T-helper 17 cell (primary cell): ENCODE measurements at places on chromosomes 13 and 19. TPM values are rescaled to one million over a fixed set of nuclear protein-coding genes. Genes with fewer than 3 reads are reported as not detected.

KLK12 gene
- total RNA-seq, result not detected

IRF2BP1 gene
- 16.0 TPM for total RNA-seq

NUDT15 gene
- total RNA-seq, result 10.1 TPM

GRCh38 chr13:50934735-50935435 is 25.3 kb downstream of the RNASEH2B start:
- DNase-seq, result no peak

DNA sequence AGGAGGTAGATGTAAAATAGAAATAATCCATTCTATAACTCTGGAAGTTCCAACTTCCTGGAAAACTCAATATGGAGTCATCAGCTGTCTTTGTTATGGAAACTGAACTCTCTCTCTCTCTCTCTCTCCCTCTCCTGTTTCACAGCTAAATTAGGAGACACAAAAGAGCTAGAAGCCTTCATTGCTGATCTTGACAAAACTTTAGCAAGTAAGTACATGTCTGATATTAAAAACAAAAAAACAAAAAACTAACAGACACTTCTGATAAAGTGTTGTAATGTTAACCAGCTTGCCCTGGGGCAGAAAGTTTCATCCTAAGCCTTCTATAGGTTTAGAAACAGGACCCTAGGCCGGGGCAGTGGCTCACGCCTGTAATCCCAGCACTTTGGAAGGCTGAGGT is 11.3 kb downstream of the RGCC start:
- no peak for DNase-seq

- no peak for DNase-seq
Measured at GRCh38 chr13:112177450-112178288, 110.7 kb downstream of the SOX1 start.

DNA sequence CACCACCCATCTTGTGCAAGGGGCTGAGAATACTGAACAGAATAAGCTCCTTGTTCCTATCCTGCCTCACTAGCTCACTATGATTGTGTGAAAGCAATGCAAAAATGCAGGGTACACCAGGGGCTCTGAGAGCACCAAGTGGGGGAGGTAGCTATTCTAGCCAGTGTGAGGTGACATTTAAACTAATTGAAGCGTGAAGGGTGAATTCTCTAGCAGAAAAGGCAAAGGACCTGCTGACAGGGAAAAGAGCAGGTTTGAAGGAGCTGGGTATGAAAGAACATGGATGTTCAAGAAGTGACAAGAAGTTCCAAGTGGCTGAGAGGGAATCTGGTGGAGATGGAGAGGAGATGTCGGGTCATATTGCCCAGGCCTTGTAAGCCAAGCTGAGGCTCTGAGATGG is 64.2 kb downstream of the SIAH3 start:
- DNase-seq, result no peak

- DNase-seq, result no peak
Measured at GRCh38 chr19:8705742-8706141, 7.1 kb upstream of the ACTL9 start.

- no peak for DNase-seq
Measured at GRCh38 chr19:40233811-40234389, 7.4 kb upstream of the CCNP start.

- DNase-seq, result no peak
Measured at GRCh38 chr13:44974056-44974793, 15.0 kb downstream of the NUFIP1 start.

DNA sequence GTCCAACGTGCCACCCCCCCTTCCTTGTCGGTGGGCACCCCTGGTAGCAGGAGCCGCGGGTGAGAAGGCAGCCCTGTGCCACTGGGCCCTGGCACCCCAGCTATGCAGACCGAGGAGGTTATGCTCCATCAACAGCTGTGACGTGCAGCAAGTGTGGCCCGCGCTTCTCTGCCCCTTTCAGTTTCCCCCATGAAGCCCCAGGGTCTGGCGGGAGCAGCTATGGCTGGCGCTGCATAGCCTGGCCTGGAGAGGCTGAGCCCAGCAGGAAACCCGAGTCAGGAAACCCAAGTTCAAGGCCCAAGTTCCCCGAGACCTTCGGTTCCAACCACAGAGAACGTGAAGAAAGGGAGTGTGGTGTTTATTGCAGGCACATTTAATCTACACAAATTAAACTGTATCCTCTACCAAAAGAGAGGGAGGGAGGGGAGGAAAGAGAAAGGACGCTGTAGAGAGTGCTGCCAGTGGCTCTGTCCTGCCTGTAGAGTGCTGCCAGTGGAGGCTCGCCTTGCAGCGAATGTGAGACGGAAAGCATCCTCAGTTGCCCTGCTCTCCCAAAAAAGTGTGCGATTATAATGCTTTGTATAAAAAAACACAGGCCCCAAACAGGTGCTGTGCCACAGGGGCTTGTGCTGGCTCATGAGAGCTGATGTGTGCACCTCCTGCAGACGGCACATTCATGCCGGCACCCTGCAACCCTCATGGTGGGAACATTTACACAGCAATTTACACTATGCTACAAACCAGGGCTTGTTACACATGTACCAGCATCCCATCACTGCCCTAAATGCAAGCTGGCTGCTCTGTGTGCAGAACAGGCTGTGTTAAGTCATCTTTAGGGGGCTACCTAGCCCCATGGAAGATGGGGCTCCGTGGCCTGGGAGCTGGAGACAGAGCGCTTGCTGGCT is 16.3 kb downstream of the POP4 start:
- no peak for DNase-seq
